Epithelial cell of proximal tubule (primary cell): ENCODE measurements at places on chromosomes 2 and 18. TPM values are rescaled to one million over a fixed set of nuclear protein-coding genes. Genes with fewer than 3 reads are reported as not detected.

DNA sequence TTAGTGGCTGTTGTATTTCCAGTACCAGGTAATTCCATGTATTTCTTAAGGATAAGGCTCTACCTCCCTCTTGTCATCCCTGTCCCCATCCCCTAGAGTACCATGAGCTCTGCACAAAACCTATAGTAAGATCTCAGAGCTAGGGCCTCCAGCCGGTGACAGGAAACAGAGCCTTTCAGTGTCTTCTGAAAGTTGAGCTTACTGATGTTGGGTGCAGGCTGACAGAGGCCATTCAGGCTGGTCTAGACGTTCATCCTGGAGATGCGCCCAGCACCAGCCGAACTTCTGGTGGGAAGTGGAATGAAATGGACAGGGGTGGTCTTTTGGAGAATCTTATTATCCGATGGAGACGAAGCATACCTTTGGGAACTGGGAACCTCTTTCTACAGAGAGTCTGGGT is 16.7 kb upstream of the LYPD6B start:
- DNase-seq, result no peak

The TPO gene
- not detected in 2 replicates for total RNA-seq

GRCh38 chr2:170369894-170370293 is 191.9 kb downstream of the MYO3B start:
- no peak for DNase-seq

GRCh38 chr2:204203704-204204103 is 267.1 kb downstream of the ICOS start:
- no peak for DNase-seq

- no peak for DNase-seq
These were observed 126.2 kb downstream of the TWIST2 start for GRCh38 chr2:238974081-238974480.

DNA sequence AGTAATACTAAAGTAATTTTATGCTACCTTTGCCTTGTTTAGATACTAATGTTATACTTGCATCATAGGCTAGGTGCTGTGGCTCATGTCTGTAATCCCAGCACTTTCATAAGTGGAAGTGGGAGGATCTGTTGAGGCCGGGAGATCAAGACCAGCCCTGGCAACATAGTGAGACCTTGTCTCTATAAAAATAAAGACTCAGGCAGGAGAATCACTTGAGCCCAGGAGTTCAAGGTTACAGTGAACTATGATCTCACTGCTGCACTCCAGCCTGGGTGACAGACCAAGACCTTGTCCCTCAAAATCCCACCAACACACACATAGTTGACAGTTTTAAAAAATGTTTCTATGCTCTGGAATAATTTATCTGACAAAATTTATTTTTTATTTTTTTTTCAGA is 6.9 kb upstream of the DNAJC27 start:
- DNase-seq, result no peak

- no peak for DNase-seq
These were observed 200.1 kb upstream of the DTNA start for GRCh38 chr18:34509879-34510586.

GRCh38 chr2:182792441-182792840 is 74.0 kb downstream of the FRZB start:
- no peak for DNase-seq

The PSTPIP2 gene
- 7.2 and 11.0 TPM in 2 replicates for total RNA-seq

The LBX2 gene
- 1.3 and 1.7 TPM in 2 replicates for total RNA-seq
